ENCODE measurements at places on chromosomes 12 and 14.
A peak's percentile ranks its signal among the peaks of the same experiment; 100 is the strongest.

DNA sequence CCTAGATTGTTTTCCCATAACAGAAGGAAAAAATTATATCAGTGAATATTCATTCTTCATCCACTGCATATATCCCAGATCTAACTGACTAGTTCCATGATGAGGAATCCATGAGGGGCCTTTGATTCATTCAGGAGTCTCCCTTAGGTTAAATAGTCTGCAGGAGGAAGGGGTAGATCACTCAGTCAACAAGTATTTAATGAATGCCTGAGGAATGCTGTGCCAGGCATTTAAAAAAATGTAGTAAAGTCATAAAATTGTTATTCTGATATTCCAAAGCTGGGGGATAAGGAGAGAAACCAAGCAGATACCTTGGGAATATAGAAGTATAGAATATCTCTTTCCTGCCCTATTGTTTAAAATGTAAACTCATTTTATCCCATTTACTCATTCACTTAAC is 216.2 kb upstream of the CAND1 start:
- no peak overlapping the region for H3K4me3 ChIP-seq
- H3K4me1 ChIP-seq = no peaks in the 10 kb centered on the region
- no peaks in the 10 kb centered on the region for H3K36me3 ChIP-seq
- no peak for DNase-seq
- peaks cover 2% of the 10 kb centered on the region for H3K27me3 ChIP-seq
- H3K27ac ChIP-seq = no peak overlapping the region

DNA sequence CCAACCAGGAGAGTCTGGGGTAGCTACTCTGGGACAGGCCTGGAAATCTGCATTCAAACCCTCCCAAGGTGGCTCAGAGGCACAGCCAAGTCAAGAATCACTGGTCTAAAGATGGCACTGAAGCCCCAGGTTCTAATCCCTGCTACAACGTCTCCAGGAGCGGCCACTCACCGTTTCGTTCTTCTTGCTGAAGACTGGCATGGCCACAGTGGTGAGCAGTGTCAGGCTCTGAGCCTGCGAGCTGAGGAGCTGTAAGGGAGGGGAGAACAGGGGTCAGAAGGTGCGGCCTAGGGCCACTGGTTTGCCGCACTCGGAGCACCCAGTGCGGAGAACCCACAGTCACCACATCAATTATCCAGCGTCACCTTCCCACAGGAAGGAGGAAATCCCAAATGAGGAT is 38.8 kb downstream of the CACNA2D4 start:
- no peak for DNase-seq
- no peaks in the 10 kb centered on the region for H3K4me1 ChIP-seq
- H3K4me3 ChIP-seq = no peak overlapping the region
- H3K27ac ChIP-seq = no peak overlapping the region
- no peaks in the 10 kb centered on the region for H3K27me3 ChIP-seq

- peaks cover 12% of the 10 kb centered on the region for H3K4me1 ChIP-seq
- H3K27me3 ChIP-seq = no peaks in the 10 kb centered on the region
- H3K36me3 ChIP-seq = peaks cover 63% of the 10 kb centered on the region
- H3K27ac ChIP-seq = no peak overlapping the region
- no peak overlapping the region for H3K4me3 ChIP-seq
These were observed 32.4 kb downstream of the ABCD2 start for GRCh38 chr12:39587225-39587624.

DNA sequence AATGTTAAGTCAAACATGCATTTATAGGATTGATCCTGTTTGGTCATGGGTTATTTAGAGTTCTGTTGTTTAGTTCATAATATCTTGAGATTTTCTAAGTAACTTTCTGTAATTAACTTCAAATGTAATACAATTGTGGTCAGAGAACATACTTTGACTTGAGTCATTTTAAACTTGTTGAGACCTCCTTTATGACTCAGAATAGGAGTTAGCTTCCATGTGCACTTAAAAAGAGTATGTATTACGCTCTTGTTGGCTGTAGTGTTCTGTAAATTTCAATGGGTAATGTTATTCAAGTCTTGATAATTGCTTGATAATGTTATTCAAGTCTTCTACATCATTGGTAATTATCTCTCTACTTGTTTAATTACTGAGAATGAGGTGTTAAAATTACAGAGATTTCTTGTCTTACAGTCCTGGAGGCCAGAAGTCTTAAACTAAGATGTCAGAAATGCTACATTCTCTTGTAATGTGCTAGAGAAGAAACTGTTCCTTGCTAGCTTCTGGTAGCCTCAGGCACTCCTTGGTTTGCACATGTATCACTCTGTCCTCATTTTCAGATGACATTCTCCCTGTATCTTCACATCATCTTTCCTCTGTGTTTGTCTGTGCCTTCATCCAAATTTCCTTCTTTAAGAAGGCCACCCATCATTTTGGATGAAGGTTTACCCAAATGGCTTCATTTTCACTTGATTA is 197.3 kb downstream of the TMTC3 start:
- no peak overlapping the region for H3K27ac ChIP-seq
- no peaks in the 10 kb centered on the region for H3K27me3 ChIP-seq
- H3K36me3 ChIP-seq = no peaks in the 10 kb centered on the region
- DNase-seq = no peak
- peaks cover 2% of the 10 kb centered on the region for H3K4me1 ChIP-seq

DNA sequence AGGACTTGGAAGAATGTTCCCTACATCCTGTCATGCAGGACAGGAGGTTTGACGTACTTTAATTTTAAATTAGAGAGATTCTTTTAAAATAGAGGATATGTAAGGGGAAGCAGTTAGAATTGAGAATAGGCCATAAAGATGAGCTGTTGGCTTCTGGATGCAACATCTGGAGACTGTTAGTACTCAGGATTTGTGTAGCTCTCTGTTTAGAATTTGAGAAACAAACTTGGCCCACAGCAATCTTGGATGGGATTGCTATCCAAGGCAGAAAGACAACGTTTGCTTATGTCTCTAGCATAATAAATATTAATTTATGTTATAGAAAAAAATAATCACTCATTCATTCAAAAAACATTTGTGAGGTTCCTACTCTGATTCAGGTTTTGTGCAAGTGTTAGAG is 398.4 kb upstream of the NOVA1 start:
- no peak overlapping the region for H3K27ac ChIP-seq
- no peaks in the 10 kb centered on the region for H3K27me3 ChIP-seq
- H3K4me3 ChIP-seq = no peak overlapping the region
- DNase-seq = no peak

- H3K36me3 ChIP-seq = peaks cover 43% of the 10 kb centered on the region
- no peak overlapping the region for H3K27ac ChIP-seq
- H3K4me3 ChIP-seq = no peak overlapping the region
- peaks cover 86% of the 10 kb centered on the region for H3K4me1 ChIP-seq
- no peaks in the 10 kb centered on the region for H3K27me3 ChIP-seq
These were observed 37.5 kb downstream of the CCDC88C start for GRCh38 chr14:91380123-91380522.

DNA sequence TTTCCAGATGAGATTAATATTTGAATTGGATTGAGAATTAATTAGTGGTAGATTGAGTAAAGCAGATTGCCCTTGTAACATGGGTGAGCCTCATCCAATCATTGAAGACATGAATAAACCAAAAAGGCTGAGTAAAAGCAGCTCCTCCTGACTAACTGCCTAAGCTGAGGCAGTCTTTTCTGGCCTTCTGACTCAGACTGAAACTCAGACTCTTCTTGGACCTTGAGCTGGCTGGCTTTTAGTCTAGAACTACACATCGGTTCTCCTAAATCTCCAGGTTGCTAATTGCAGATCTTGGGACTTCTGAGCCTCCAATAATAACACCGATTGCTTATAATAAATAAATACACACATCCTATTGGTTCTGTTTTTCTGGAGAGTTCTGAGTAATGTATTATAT is 24.0 kb downstream of the FKBP11 start:
- no peaks in the 10 kb centered on the region for H3K36me3 ChIP-seq
- H3K4me1 ChIP-seq = peaks cover 11% of the 10 kb centered on the region
- peaks cover 5% of the 10 kb centered on the region for H3K27me3 ChIP-seq
- no peak overlapping the region for H3K4me3 ChIP-seq

GRCh38 chr14:35121026-35121886 is 534 bp downstream of the PPP2R3C start:
- H3K27ac ChIP-seq = peak overlapping the region; percentile 100
- peaks cover 38% of the 10 kb centered on the region for H3K36me3 ChIP-seq
- peaks cover 37% of the 10 kb centered on the region for H3K4me1 ChIP-seq
- H3K4me3 ChIP-seq = peak overlapping the region; percentile 91

DNA sequence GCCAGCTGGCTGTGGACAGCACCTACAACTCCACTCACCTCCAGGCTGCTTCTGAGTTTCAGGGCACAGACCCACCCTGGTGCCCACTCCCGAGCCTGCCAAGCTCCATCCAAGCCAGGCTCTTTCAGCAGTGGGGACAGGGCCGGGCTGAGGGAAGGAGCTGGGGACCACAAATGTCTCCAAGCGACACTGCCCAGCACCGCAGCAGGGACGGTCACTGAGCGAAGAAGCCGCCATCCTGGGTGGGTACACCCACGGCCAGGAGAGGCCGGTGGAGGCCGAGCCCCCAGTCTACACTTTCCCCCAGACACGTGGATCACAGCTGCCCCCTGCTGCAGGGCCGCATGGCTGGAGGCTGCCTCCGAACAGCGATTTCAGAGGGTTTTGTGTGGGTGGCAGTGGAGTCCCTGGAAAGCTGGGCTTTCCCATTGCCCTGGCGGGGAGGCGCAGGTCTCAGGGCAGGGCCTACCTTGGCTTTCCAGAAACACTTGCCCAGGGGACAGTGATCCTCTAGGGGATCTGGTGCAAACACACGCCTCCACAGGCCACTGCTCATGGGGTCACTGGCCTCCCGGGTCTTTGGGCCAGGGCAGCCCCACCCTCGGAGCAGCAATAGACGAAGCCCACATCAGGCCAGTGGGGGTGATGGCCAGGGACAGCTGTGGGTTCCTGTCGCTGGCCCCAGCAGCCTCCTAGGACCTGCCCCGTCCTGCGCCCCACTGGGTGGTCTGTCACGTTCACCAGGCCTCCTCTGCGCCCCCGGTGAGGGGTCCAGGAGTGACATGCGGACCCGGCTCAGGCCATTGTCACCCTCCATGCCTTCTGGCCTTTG is 1.2 kb upstream of the GPR132 start:
- DNase-seq = no peak
- H3K27me3 ChIP-seq = peaks cover under 1% of the 10 kb centered on the region
- peaks cover 52% of the 10 kb centered on the region for H3K4me1 ChIP-seq
- peaks cover 15% of the 10 kb centered on the region for H3K36me3 ChIP-seq

DNA sequence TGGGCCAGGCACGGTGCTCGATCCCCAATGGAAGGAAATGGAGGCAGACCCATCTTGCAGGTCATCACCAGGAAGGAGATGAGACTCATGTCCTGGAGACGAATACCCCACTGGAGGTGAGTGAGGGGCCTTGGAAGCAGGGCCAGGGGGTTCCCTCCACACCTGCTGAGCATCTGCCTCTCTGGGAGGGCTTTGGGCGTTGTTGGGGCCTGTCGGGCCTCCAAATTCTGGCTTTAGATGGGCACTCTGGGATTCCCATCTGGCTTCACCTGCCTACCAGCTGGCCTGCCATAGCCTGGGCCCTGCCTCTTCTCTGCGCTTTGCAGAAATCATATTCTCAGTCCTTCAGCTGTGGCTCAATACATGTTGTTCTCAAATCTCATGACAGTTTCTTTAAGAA is 13.9 kb downstream of the RTL1 start:
- H3K36me3 ChIP-seq = no peaks in the 10 kb centered on the region
- no peak overlapping the region for H3K27ac ChIP-seq
- no peak overlapping the region for H3K4me3 ChIP-seq
- no peak for DNase-seq
- no peaks in the 10 kb centered on the region for H3K4me1 ChIP-seq

DNA sequence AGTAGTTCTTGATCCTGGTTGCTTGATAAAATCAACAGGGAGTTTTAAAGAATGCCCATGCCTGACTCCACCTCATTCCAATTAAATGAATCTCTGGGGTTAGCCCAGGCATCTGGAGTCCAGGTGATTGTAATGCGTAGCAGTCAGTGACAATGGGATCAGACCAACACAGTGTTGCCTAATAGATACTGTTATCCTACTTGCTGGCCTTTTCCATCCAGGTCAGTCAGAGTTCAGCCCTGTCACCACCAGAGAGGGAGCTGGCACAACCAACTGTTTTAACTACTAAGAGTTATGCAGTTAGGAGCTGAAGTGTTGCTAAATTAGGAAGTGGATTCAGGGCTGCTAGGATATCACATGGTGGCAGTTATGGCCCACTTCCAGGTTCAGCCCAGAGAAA is 107.1 kb downstream of the GPR135 start:
- peaks cover 1% of the 10 kb centered on the region for H3K36me3 ChIP-seq
- no peak overlapping the region for H3K4me3 ChIP-seq
- no peaks in the 10 kb centered on the region for H3K4me1 ChIP-seq
- no peak overlapping the region for H3K27ac ChIP-seq
- DNase-seq = no peak

DNA sequence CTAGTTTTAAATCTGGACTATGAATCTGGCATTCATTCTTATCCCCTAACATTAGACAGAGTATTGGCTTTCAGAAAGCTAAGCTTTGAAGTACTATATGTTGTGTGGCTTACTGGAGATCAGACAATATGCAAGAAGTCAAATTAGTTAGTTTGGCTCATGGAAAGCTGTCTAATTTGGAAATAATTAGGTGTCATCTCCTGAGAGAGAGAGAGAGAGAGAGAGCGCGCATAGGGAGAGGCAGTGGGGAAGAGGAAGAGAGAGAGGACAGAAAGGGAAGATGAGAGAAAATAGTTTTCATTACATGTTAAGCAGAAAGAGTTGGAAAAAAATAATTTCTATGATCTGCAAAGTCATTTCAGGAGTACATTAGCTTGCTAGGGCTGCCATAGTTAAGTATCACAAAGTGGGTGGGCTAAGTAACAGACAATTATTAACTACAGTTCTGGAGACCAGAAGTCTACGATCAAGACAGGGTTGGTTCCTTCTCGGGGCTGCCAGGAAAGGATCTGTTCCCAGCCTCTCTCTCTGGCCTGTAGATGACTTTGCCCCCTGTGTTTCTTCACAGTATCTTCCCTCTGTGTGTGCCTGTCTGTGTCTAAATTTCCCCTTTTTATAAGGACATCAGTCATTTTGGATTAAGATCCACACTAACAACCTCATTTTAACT is 404.2 kb downstream of the RGS6 start:
- H3K4me1 ChIP-seq = no peaks in the 10 kb centered on the region
- H3K4me3 ChIP-seq = no peak overlapping the region
- H3K27me3 ChIP-seq = peaks cover 12% of the 10 kb centered on the region

GRCh38 chr14:92510972-92511371 is 2.6 kb upstream of the RIN3 start:
- peaks cover 3% of the 10 kb centered on the region for H3K4me1 ChIP-seq
- H3K36me3 ChIP-seq = no peaks in the 10 kb centered on the region
- H3K4me3 ChIP-seq = no peak overlapping the region

DNA sequence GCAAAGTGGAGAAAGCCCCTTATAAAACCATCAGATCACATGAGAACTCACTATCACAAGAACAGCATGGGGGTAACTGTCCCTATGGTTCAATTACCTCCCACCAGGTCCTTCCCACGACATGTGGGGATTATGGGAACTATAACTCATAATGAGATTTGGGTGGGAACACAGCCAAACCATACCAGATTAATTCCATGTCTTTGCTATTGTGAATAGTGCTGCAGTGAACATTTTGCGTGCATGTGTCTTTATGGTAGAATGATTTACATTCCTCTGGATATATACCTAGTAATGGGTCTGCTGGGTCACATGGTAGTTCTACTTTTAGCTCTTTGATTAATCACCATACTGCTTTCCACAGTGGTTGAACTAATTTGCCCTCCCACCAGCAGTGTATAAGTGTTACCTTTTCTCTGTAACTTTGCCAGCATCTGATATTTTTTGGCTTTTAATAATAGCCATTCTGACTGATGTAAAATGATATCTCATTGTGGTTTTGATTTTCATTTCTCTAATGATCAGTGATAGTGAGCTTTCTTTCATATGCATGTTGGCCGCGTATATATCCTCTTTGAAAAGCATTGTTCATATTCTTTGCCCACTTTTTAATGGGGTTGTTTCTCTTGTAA is 29.7 kb upstream of the SAV1 start:
- no peak for DNase-seq
- no peak overlapping the region for H3K4me3 ChIP-seq
- H3K4me1 ChIP-seq = no peaks in the 10 kb centered on the region
- H3K36me3 ChIP-seq = no peaks in the 10 kb centered on the region
- no peak overlapping the region for H3K27ac ChIP-seq
- H3K27me3 ChIP-seq = peaks cover 11% of the 10 kb centered on the region
